Adipocyte (in vitro differentiated cells): ENCODE measurements at places on chromosomes 11 and 22.

DNA sequence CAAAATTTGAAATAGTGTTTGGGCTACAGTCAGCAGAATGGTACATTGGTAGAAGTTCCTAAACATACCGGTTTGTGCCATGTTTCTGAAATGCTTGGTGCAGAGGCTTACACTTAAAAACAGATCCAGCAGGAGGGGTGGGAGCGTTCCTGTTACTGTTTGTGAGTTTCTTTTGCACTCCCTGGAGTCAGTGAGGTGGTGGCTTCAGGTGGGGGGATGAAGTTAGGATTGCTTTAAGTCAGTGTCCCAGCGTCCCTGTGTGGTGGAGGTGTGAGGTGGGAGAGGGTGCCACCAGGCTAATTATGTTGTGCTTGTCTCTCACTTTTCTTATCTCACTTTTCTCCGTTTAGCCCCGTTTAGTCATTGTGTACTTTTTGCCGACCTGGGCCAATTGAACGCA lies 9.7 kb downstream of the TNRC6B start:
- DNase-seq, result no peak

- peak; percentile 98 for DNase-seq
Observed at GRCh38 chr11:65606876-65607613, 7.0 kb downstream of the MAP3K11 start.

- no peak for DNase-seq
Observed at GRCh38 chr22:43889201-43889859, 2.5 kb downstream of the PNPLA5 start.

- DNase-seq, result no peak
Observed at GRCh38 chr11:73189315-73189714, 28.8 kb upstream of the P2RY2 start.

- DNase-seq, result no peak
Observed at GRCh38 chr22:27867953-27868731, 50.9 kb downstream of the PITPNB start.

- no peak for DNase-seq
Observed at GRCh38 chr11:419248-420005, 4.6 kb upstream of the SIGIRR start.

DNA sequence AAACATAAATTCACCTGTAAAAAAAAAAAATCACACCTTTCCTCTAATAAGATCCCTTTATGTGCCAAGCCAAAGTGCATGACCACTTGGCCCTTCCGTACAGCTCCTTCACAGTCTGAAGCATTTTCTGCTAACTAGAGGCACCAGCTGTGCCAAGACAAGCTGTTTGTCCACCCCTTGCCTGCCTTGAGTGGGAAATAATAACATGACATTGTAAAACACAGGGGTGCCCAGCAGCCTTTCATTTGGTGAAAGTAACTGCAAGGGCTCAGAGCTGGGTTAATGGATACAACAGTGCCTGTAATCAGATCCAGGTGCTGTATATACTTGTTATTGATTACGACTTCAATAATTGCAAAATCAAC lies 59.2 kb downstream of the DDIAS start:
- DNase-seq, result no peak

DNA sequence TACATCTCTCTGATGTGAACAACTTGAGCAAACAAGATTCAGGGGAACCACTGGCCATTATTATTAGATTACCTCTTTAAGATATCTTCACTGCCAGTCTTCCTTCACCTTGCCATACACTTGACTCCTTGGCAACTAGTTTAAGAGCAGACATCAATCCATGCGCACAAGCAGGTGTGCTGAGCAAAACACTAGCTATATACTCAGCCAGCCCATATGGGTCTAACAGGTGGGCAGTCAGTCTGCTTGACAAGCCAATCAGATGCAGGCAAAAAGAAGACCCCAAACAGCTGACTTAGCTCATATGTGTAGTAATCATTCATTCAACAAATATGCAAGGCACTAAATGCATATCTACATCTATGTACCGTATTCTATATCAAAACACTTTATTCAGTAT lies 101.2 kb downstream of the SIK3 start:
- no peak for DNase-seq

DNA sequence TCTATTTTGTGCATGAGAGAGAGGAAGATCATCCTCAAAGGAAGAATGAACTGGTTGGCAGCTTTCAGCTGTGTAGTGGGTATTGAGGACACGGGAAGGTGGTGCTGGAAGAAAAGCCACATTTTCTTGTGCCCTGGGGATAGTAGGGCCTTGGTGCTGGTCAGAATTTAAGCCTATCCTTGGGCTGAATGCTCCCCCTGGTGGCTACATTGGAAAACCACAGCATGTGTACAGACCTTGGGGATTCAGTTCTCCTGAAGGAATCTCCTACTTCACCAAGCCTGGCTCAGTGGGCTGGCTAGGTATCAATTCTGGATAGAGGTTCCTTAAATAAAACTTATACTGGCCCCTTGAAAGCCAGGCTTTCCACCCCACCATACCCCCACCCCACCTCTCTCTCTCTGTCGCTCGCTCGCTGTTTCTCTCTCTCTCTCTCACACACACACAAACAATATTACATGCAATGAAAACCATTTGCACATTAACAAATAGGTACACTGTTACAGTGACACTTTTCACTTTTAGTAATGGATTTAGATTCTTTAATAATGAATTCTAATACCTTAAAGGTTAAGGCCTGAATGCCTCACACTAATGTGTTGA lies 2.8 kb upstream of the OR51M1 start:
- peak; percentile 88 for DNase-seq

- DNase-seq, result no peak
Observed at GRCh38 chr22:49923445-49923844, 5.0 kb downstream of the CRELD2 start.

DNA sequence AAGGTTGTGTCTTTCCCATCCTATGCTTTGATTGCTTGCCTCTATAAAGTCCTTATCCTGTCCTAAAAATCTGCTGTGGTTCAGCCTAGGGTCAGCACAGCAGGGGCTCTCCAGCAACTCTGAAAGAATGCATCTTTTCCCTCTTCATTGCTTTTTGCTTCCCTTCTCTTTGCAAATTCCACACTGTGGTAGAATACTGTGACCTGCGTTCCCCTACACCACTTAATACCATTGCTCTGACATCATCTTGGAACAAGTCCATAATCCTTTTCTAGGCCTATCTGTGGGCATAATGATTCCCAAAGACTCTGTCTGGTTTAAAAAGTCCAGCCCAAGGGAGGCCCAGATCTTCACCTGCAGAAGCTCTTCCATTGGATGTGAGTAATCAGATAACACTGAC lies 177.7 kb downstream of the NAV2 start:
- peak; percentile 68 for DNase-seq

DNA sequence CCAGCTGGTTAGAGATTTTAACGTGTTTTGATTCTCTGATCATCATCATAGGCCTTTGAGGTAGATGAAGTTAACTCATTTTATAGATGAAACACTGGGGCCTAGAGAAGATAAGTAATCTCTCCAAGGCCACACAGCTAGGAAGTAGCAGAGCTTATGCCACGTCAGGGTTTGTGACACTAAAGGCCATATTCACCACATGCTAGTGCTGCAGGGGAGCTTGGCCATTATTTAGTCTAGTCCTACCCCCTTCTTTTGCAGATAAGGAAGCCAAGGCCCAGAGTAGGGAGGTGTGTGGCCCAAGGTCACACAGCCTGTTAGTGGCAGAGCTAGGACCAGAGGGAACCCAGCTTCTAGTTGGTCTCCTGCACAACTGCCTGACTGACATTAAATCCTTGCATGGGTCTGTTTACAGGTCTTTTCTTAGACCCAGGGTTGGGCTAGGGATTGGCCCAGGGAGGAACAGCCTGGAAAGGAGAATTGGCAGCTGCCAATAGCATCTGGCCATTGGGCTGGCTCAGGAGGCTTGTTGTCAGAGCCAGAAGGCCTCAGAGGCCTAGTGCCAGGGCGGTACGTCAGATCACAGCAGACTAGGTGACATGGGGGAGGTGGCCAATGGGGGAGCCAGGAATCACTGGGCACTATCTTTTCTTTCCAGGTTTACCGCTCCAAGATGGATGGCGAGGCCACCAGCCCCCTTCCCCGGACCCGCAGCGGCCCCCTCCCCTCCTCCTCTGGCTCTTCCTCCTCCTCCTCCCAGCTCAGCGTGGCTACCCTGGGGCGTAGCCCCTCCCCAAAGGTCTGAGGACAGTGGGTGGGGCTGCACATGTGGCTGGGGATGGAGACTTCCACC lies 36.0 kb downstream of the PHLDB1 start:
- no peak for DNase-seq

DNA sequence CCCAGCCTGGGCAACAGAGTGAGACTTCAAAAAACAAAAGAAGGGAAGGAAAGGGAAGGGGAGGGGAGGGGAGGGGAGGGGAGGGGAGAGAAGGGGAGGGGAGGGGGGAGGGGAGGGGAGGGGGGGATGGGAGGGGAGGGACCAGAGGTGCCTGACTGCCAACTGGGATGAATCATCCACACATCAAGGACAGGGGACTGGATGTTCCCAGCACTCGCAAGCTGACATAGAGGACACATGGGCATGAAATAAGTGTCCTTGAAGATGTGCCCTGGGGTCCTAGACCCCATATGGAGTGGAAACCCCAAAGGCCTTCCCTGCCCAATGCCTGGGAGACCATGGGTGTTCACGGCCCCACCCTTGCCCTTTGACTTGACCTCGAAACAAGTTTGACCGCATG lies 19.8 kb downstream of the TST start:
- DNase-seq, result no peak

- no peak for DNase-seq
Observed at GRCh38 chr11:3638513-3638912, 3.3 kb downstream of the ART5 start.

DNA sequence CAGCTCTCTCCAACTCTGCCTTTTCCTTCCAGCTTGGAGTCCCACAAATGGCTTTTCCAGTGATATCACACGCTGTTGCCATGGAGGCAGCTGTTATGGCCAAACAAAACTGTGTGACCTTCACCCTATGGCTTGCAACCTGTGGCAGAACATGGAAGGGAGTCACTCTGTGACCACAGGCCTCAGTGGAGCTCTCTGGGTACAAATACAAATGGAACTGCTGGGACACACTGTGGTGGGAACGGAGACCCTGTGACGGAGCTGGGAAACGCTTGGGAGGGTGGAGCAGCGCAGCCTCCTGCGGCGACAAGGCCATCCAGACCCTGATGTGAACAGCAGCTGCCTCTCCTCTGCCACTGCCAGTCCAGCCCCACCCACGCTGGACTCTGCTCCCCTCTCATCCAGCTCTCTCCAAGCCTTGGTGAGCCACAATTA lies 162.5 kb downstream of the ETS1 start:
- no peak for DNase-seq

DNA sequence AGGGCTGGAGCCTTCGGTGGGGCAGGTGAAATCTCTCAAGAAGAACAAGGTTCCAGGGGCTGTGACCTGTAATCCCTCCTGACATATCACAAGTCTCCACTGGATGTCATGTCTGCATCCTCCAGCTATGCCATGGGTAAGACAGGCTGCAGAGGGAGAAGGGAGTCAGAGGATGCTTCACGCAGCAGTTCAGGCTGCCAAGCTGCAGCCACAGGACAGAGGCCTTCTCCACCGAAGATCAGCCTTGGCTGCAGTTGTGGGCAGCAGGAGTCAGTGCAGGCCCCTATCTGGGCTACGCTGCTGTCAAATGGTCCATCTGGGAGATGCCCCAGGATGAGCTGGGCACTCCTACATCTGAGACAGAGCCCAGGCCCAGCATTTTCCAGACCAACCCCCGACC lies 25.0 kb downstream of the DKK3 start:
- DNase-seq, result no peak

GRCh38 chr11:32062540-32062939 lies 28.3 kb upstream of the RCN1 start:
- DNase-seq, result no peak

DNA sequence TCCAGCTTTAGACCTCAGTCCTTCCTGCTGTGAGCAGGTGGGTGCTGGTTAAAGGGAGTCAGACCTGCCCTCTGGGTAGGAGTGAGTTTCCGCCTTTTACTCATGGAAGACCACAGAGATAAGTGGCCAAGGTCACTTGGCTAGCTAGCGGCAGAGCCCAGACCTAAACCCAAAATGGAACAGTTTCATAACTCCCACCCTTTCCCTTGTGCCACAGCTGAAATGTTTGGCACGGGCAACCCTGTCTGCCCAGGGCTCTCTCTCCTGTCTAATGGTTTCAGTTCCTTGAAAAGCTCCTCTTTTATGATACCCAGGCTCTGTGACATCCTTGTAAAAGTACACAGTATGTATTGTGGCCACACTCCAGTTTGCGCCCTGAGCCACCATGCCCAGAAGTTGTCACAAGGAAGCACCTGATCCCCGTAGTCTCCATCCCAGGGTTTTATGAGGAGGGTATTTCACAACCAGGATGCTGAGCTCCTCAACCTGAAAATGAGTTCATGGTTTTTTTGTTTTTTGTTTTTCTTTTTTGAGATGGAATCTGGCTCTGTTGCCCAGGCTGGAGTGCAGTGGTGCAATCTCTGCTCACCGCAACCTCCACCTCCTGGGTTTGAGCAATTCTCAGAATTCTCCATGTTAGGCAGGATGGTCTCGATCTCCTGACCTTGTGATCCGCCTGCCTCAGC lies 5.1 kb downstream of the MB start:
- no peak for DNase-seq

GRCh38 chr22:37273126-37273845 lies 9.0 kb upstream of the CYTH4 start:
- peak; percentile 65 for DNase-seq

DNA sequence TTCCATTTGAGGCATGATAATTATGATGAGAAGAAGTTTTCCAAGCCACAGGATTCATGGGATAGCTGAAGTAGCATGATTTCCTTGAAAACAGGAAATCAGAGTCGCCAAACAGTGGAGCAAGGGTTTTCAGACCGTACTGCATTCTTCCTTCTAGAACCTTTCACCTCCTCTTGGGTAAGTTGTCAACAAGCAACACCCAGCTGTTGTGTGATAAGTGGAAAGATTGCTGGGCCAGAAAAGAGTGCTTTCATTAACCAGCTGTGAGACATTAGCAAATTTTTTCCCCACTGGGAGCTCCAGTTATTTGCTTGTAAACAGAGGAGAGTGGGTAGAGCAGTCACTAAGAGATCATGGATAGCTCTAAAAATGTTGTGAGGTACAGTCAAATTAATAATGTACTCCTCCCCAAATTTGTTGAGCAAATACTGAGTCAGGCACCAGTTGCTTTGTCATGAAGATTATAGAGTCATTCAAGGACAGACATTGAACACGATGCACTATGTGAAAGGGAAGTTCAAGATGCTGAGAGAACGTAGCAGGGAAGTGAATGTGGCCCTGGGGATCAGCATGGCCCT lies 11.7 kb upstream of the MPEG1 start:
- DNase-seq, result no peak

GRCh38 chr11:62402226-62402959 lies 16.4 kb upstream of the SCGB1A1 start:
- no peak for DNase-seq

- no peak for DNase-seq
Observed at GRCh38 chr11:86873573-86874083, 73.3 kb downstream of the PRSS23 start.

- peak; percentile 77 for DNase-seq
Observed at GRCh38 chr11:16606784-16607674, 131.4 kb upstream of the C11orf58 start.
